CD4-positive, alpha-beta T cell (primary cell): ENCODE measurements at places on chromosomes 5 and 9.

GRCh38 chr9:125617087-125617486 lies 89.9 kb downstream of the MAPKAP1 start:
- DNase-seq, result no peak

DNA sequence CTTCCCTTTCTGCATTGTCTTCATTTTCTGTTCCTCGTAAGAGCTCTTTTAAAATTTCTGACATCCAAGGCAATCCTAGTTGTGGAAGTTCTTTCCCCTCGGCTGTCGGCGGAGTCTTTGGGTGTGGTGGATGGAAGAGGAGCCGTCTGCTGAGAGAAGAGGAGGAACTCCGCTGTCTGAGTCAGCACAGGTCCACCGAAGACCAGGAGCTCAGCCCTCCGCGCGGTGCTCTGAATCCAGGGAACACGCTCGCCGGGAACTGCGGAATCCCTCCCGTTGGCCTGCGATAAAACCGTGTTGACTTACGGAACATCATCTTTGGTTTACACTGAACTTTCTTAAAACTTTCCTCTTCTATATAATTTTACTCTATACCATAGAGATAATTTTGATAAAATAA lies 100.7 kb upstream of the IRX4 start:
- no peak for DNase-seq

- no peak for DNase-seq
These were observed 110.1 kb downstream of the INSYN2B start for GRCh38 chr5:169870211-169870610.

- no peak for DNase-seq
These were observed 19.3 kb downstream of the CDKN2A start for GRCh38 chr9:21974722-21975409.
